ENCODE measurements at places on chromosomes 5 and 9.

DNA sequence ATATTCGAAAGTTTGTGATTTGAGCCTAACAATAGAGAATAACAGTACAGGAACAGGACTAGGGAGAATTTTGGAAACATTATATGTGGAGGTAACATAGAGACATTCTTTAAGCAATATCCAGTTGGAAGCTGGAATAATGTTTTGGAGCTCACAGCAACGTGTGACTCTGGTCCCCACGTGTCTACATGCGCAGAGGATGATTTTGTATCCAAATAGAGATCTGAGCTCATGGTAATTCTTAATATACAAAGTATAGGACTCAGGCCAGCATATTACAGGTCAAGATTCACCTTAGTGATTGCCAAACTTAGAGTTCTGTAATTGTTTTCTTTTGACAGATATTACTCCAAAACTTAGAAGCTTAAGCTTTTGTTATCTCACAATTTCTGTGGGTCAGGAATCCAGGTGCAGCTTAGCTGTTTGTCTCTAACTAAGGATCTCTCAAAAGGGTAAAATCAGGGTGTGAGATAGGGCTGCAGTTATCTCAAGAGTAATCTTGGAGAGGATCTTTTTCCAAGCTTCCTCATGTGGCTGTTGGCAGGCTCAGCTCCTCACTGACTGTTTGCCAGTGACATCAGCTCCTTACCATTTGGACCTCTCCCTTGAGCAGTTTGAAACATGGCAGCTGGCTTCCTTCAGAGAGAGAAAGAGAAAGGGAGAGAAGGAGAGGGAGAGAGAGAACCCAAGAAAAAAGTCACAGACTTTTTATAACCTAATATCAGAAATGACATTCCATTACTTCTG is 272.0 kb upstream of the ZNF462 start:
- DNase-seq: no peak

DNA sequence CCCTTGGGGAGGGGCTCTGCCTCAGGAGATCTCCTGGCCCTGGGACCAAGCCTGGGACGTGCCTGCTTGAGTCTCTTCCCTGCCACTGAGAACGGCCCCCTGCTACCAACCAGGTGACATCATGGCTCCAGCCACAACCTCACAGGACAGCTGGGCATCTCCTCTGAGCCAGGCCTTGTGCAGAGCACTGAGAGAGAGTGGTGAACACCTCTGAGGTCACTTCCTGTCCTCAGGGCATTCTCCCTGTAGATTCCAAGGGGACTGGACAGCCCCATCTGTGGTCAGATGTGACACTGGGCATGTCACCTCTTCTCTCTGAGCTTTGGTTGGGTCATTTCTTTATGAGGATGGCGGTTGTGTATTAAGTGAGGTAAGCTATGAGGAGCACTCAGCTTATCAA is 172.0 kb downstream of the MELK start:
- DNase-seq: no peak

- DNase-seq: no peak
Measured at GRCh38 chr9:17854487-17854886, 275.6 kb downstream of the SH3GL2 start.

DNA sequence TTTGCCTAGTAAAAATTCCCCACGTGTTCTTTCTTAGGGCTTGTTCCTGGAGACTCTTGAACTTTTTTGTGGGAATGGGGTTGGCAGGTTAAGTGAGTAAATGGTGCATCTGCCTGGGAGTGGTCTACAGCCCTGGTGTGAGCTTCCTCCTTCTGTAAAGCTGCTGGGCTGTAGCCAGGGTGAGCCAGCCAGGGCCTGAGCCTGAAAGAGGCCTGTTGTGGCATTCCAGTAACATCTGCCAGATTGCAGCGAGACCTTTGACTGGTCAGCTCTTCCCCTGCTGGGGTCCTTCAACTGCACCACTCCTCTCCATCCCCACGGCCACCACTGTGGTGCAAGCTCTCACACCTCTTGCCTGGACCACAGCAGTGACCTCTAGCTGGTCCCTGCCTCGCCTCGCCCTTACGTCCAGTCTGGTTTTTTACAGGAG is 47.5 kb downstream of the SLC22A5 start:
- no peak for DNase-seq

DNA sequence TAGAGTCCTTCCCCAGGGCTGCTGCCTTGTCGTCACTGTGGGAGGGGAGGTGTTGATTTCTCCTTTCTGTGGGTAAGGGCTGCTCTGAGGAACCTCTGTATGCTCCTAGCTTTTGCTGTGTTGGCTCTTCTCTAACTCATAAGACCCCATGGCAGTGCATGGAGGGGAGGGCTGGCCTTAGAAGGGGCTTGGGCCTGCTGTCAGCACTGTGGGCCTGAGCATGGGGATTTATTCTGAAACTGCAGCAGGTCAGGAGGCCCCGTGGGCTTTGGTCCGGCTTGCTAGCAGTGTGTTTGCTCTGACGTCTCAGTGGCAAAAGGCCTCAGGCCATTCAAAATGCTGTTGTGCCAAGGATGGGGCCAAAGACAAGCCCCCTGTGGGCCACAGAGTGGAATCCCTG is 6.8 kb downstream of the FGF18 start:
- no peak for DNase-seq

DNA sequence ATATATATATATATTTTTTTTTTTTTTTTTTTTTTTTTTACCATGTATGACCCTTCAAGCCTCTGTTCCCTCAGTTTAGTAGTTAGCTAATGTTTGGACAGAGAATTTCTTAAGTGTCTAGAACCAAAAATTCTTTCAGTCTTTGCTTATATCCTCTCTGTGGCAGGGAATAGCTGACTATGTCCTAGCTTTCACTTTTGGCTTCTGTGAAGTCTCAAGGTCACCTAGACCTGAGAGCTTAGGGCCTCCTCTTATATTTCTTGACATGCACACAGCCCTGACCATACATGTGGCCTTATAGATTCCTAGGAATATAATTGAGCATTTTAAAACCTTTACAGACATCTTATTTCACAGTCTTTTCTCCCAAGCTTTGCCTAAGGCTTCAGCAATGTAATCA is 930.8 kb upstream of the CDH9 start:
- DNase-seq: no peak

DNA sequence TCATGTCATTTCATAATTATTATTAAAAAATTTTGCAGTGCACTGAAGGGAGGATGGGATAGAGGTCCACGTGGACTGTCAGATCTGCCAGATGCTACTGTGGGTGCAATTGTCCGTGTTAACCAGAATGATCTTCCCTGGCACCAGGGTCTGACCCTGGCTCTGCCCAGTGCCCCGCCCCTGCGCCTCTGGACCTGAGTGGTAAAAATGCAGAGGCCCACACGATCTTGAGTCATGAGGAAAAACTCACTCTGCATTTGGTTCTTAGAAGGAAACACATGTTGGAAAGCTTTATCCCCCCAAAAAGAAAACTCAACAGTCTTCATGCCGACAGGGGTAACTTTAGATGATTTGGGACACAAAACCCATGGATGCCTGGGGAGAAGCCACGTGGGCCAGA is 20.1 kb upstream of the BARX1 start:
- no peak for DNase-seq

GRCh38 chr9:137723783-137724445 is 105.1 kb downstream of the EHMT1 start:
- DNase-seq: no peak

DNA sequence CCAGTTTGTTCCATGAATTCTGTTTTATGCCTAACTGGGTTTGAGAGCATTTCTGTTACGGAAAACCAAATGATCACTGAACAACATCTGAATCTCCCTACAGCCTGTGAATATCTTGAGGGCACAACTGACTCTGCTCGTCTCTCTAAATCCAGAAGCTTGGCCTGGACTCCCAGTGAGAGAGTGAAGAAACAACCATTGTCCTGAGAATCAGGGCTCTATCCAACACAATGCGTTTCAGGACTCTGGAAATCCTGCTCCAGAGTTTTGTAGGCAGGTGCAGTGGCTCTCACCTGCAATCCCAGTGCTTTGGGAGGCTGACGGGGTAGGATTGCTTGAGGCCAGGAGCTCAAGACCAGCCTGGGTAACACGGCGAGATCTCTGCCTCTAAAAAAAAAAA is 7.8 kb upstream of the MVB12B start:
- no peak for DNase-seq

GRCh38 chr9:17799369-17799768 is 220.5 kb downstream of the SH3GL2 start:
- DNase-seq: no peak

GRCh38 chr5:141657937-141658545 is 6.8 kb upstream of the FCHSD1 start:
- no peak for DNase-seq

- no peak for DNase-seq
Measured at GRCh38 chr5:134568761-134569695, 43.6 kb downstream of the JADE2 start.

DNA sequence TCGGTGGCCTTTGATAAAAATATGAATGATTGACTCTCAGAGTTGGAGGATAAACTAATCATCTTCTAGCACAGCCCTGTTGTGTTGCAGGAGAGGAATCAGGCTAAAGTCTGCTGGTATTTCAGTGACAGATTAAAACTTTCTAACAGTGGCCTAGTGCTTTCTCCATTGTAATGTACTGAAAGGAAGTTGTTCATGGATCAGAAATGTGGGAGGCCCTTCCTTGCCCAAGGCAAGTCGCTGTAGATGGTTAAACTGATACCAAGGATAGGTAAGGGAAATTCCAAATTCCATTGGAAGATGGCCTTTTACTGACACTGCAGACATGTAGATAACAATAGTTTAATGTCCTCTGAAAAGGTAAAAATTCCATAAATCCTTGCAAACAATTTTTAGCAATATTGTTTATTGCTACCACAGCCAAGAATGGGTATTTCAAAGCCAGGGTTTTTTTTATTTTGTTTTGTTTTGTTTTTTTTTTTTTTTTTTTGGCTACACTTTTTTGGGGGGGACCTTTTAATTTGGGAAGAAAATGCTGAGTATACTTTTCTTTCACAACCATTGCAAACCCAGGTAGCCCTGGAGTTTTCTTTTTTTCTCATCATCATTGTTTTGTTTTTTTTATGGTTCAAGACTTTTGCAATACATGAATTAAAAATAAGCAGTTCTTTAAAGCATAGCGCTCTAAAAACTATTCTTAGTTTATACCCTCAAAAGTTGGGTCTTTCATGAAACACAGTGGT is 35.5 kb downstream of the WDR36 start:
- no peak for DNase-seq

- DNase-seq: peak; percentile 89
Measured at GRCh38 chr9:38047301-38048251, 21.5 kb downstream of the SHB start.

DNA sequence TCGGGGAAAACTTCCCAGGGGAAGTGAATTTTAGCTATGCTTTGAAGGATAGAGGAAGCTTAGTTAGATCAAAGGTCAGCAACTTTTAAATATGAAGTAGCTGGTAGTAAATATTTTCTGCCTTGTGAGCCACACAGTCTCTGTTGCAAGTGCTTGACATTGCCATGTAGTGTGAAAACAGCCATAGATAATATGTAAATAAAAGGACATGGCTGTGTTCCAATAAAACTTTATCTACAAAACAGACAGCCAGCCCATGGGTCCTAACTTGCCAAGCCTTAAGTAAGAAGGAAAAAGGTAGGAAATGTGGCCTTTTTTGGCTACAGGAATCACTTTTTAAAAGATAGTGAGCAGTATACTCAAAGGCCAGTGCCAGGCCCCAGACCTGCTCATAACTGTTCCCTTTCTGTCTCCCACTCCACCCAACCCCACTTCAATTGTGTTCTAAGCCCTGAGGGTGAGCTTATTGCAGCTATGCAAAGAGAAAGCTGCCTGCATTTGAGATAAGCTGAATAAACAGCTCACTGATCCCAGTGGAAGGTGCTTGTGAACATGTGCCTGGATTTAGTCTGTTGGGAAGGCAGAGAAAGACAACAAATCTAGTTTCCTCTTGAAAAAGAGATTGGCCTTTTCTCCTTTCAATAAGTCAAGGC is 113.0 kb upstream of the TRIM32 start:
- DNase-seq: peak; percentile 46

- DNase-seq: peak; percentile 55
Measured at GRCh38 chr5:111781200-111781599, 24.2 kb upstream of the NREP start.

GRCh38 chr5:152864991-152865390 is 459.9 kb upstream of the NMUR2 start:
- DNase-seq: no peak

DNA sequence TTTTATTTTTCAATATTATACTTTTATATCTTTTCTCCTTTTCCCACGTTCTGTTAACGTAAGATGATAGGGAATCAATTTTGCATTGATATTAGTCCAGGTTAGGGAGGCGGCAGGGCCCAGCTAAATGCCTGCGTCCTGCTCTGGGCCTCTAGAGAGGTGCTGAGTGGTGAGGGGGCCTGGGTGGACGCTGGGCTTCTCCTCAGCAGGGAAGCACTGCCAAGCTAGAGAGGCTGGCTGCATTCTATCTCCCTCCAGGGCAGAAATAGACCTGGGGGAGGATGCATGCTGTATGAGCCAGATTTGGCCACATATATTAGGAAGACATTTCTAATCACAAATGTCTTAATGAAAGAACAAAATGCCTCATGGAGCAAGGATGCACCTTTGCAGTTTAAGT is 43.6 kb upstream of the NKX2-5 start:
- DNase-seq: no peak

DNA sequence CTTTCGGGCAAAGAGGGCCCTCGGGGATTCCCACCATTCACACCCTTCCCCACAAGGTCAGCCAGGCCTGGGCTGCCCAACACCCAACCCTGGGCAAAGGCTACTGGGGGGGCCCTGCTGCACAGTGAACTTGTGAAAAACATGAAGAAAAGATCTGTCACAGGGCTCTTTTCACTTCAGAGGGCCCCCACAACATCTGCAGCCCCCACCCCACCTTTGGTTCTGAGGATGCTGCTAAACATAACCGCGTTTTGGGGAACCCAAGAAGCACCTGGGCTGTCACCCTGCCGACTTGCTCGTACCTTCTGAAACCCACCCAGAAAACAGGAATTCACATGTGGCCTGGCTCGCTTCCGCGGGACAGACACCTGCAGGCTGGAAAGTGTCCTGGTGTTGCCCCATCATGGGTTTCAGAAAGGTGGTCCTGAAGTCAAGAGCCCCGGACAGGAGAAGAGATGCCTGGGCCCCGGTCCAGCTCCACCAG is 29.3 kb downstream of the B4GALT1 start:
- no peak for DNase-seq

DNA sequence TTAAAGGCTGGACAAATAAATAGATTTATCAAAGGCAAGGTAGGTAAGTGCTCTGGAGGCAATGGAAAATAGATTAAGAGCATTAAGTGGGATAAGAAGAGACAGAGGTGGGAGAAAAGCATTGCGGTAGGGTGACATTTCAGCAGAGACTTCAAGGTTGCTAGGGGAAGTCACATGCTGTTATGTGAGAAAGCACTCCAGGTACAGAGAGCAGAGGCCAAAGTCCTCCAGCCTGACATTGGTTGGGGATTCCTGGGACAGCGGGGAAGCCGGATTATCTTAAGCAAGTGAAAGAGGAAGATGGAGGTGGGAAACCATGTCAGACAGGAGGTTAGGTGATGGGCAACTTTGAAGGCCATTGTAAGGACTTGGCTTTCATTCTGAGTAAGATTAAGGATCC is 1222.9 kb downstream of the PTPRD start:
- DNase-seq: no peak

- DNase-seq: peak; percentile 46
Measured at GRCh38 chr5:127353796-127354195, 63.2 kb downstream of the MEGF10 start.

All from hematopoietic multipotent progenitor cell treated with erythropoietin and hydrocortisone succinate and interleukin-3 and kit ligand, for 6 days (in vitro differentiated cells).